ENCODE measurements at places on chromosomes 5 and 9.

GRCh38 chr9:134627417-134628353, 13.9 kb upstream of the COL5A1 start:
- DNase-seq = no peak

- DNase-seq = no peak
Observed at GRCh38 chr9:30796764-30797163, 1587.7 kb upstream of the ACO1 start.

- no peak for DNase-seq
Observed at GRCh38 chr5:57441557-57441956, 41.1 kb downstream of the ACTBL2 start.

- DNase-seq = no peak
Observed at GRCh38 chr5:1000329-1000728, 8.3 kb upstream of the NKD2 start.

DNA sequence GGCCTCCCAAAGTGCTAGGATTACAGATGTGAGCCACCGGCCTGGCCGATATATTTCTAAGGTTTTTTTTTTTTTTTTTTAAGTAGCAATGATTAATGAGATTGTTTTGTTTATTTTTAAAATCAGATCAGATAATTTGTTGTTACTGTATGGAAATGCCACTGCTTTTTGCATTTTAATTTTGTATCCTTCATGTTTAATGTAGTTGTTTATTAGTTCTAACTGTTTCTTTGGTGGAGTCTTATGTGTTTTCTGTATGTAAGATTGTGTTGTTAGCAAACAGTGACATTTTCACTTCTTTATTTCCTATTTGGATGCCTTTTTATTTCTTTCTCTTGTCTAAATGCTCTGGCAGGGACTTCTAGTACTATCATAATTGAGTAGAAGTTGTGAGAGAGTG, 87.3 kb downstream of the DMXL1 start:
- DNase-seq = no peak

DNA sequence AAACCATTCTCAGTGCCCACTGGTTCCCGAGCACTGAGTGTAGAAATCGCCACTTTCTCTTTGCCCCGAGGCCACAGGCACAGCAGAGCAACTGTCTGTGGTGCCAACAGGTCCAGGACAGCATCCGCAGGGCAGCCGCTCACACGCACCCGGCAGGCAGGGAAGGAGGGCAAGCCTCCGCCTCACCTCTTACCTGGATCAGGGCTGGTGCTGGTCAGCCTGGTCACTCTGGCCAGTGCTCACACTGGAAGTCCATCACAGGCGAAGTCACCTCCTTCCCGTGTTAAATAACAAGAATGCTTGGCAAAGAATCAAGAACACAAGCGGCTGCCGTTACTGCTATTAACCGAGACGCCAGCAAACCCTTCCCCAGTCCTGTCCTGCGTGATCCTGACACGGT, 13.7 kb downstream of the DIPK1B start:
- DNase-seq = peak; percentile 14

- DNase-seq = no peak
Observed at GRCh38 chr9:7770111-7770510, 29.5 kb downstream of the DMAC1 start.

GRCh38 chr9:974996-975739, 1.3 kb upstream of the DMRT3 start:
- no peak for DNase-seq

GRCh38 chr9:9494336-9494735, 1118.5 kb downstream of the PTPRD start:
- DNase-seq = no peak

DNA sequence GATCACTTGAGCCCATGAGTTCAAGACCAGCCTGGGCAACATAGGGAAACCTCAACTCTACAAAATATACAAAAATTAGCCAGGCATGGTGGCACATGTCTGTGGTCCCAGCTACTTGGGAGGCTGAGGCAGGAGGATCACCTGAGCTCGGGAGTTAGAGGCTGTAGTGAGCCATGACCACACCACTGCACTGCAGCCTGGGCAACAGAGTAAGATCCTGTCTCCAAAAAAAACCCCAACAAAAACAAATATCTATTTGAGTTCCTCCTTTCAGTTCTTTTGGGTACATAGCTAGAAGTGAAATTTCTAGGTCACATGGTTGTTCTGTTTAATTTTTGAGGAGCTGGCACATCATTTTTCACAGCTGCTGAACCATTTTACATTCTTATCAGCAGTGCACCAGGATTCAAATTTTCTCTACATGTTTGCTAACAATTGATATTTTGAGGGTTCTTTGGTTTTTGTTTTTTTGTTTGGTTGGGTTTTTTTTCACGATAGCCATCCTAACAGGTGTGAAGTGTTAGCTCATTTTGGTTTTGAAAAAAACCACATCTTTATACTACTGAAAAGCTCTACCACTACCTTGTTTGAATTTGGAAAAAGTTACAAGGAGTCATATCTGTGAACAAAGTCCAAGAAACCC, 176.9 kb upstream of the SLC12A2 start:
- no peak for DNase-seq

DNA sequence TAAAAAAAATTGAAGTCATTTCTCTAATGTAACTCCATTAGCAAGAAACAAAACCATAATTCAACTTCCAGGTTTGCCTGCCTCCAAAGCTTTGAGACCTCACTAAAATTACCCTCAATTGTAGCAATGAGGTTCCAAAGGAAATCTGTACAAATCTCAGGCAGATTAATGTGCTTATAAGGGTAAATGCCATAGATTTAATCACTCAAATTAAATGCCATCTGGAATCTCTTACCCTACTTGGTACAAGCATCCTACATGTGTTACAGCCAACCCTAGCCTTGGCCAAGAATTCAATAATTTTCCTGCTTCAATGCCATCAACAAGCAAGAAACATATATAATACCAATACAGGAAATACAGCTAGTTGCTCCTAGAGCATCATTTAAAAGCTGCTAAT, 452.8 kb downstream of the RAB3C start:
- no peak for DNase-seq

GRCh38 chr5:56313596-56313995, 80.5 kb upstream of the ANKRD55 start:
- DNase-seq = no peak

- DNase-seq = peak; percentile 63
Observed at GRCh38 chr5:68369457-68370125, 154.0 kb downstream of the PIK3R1 start.

- no peak for DNase-seq
Observed at GRCh38 chr5:67214036-67214435, 17.4 kb upstream of the CD180 start.

GRCh38 chr5:150464554-150465012, 15.0 kb upstream of the RPS14 start:
- DNase-seq = no peak

DNA sequence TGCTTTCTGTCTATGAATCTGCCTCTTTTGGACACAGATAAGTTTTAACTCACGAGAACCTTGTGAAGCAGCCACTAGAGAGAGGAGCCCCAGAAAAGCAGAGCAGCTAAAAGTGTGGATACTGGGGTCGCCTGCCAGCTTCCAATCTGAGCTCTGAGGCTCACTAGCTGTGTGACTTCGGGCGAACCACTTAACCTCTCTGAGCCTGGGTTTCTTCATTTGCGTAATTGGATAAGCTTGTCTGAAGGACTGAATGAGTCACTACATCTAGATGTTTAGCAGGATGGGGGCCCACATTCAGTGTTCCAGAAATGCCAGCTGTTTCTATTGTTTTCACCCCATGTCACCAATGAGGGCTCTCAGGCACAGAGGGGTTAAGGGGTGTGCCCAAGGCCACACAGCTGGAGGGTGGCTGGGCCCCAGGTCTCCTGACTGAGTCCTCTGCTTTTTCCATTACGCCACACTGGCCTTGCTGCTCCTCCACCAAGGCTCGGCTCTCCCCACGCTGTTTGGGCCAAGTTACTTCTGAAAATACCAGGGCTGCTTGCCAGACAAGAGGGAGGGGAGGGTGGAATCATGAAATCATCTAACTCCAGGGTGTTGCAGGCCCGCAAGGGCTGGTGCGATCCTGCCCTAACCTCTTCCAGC, 36.2 kb downstream of the SH3PXD2B start:
- DNase-seq = no peak

GRCh38 chr5:150246835-150247234, 42.7 kb downstream of the CAMK2A start:
- DNase-seq = no peak

- no peak for DNase-seq
Observed at GRCh38 chr5:141241496-141241895, 3.7 kb upstream of the PCDHB15 start.

- no peak for DNase-seq
Observed at GRCh38 chr5:147369742-147370374, 135.0 kb downstream of the STK32A start.

DNA sequence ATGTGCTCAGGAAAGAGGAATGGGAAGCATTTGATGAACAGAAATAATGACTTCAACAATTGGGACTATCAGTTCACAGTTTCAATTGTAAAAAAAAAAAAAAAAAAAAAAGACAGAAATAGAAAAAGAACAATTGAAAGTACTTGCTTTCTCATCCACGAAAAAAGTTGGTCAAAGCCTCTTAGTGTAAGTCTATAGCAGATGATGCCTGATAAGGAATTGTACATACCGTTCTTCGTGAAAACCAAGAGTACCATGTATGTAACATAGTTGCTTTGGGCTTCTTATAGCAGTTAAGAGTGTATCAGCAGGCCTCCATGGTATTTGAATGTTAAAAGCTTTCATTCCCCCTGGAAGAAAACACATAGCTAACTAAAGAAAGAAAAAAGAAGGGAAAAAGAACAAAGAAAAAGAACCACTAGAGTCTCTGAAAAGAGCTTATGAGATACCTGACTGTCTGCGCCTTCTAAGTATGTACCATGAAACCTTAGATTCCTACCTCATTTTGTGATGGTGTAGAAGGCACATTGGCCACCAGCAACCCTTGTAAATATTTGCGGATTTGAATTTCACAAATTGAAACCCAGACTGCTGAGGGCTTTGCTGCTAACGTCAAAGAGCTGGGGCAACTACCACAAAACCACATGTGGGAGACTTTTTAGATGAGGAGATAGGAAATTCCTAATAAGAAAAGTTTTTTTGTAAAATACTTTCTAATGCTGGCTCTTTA, 75.2 kb downstream of the TMC1 start:
- peak; percentile 45 for DNase-seq

GRCh38 chr9:93911801-93912554, 43.2 kb downstream of the BARX1 start:
- DNase-seq = no peak

DNA sequence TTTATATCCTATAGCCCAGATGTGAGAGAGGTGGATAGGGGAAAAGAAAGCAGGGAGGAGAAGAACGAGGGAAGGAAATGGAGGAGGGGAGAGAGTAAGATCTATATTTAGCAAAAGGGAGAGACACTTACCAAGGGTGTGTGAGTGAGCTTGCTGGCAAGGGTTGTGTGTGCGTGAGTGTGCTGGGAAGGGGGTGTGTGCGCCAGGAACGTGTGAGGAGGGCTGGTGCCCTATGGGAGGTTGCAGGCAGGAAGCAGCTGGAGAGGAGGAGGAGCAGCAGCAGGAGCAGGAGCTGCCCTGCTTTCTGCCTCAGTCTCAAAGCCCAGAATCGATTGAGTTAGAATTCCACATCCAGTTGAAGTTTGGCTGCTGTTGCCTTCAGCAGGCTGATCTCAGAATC, 148.3 kb upstream of the RUSC2 start:
- no peak for DNase-seq

- DNase-seq = no peak
Observed at GRCh38 chr9:99445920-99446319, 223.8 kb downstream of the SEC61B start.

- DNase-seq = no peak
Observed at GRCh38 chr5:8332666-8333445, 463.9 kb downstream of the MTRR start.

DNA sequence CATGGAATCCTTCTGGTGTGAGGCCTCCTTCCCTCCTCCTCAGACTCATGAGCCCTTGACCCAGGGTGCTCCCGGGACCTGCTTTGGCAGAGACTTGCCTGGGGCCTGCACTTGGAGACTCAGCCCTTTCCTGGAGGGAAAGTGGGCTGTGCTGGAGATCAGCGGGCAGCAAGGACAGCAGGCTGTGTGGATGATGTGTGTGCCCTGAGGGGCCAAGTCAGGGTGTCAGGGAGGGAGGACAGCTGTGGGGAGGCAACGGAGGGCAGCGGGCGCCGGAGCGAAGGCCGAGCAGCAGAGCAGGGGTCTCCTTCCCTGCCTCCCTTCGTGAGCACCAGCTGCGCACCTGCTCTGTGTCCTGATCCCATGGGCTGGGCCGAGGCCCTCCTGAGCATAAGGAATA, 6.1 kb upstream of the CSF2 start:
- no peak for DNase-seq

- no peak for DNase-seq
Observed at GRCh38 chr5:10266137-10266536, 16.1 kb downstream of the CCT5 start.

DNA sequence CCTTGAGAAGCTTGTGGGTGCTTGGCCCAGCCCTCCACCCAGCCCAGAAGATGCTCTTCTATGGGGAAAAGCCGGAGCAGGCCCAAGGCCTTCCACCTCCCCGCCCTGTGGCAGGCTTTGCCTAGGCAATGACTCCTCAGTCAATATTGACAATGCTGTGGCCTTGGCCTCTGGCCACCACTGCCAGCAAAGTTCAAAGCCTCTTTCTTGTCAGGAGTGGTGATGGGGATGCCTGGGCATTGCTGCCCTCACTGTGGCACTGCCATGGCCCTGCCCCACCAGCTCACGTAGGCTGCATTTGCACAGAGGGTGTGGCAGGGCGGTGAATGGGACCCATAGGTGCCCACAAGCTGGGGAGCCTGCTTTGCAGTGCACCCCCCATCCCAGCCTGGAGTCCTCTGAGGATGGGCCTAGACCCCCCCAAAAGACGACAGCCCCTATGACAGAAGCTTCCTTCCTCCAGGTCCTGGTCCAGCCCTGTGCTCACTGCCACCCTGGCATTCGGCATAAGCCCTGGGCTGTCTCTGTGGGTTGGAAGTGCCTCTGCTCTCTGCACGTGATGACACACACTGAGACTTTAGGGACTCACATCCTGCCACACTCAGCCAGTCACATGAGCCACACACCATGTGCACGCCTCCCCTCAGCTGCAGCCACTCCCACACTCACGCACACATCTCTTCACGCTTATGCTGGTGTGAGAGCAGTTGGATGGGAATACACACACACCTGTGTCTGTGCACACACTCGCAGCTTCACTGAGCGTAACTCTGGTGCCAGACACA, 31.1 kb downstream of the MORN5 start:
- peak; percentile 47 for DNase-seq

DNA sequence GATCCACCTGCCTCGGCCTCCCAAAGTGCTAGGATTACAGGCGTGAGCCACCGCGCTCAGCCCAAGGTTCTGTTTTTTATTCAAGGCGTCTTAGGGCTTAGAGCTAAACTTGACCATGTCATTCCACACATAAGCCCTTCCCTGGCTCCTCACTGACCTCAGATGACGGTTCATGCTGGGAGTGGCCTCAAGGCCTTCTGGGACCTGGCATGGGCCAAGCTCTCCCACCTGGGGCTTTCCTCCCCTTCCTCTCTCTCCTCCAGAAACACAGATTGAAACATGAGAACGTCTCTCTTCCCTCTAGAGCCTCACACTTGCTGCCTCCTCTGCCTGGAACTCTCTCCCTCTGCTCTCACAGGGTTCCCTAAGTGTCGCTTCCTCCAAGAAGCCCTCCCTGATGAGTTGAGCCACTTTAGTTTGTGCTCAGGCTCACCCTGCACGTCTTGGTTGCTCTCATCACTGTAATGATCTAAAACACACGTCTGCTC, 155.6 kb upstream of the IER5L start:
- DNase-seq = no peak

GRCh38 chr5:133744960-133745308, 132.6 kb upstream of the FSTL4 start:
- DNase-seq = no peak

GRCh38 chr5:112799661-112800060, 61.4 kb upstream of the SRP19 start:
- no peak for DNase-seq

GRCh38 chr9:134885001-134885678, 4.5 kb downstream of the FCN2 start:
- DNase-seq = no peak
